ENCODE measurements at places on chromosomes 2 and 18.

GRCh38 chr2:28481905-28482304, 14.0 kb upstream of the PLB1 start:
- DNase-seq = no peak

- no peak for DNase-seq
Observed at GRCh38 chr2:219279916-219280516, 850 bp downstream of the DNAJB2 start.

- DNase-seq = no peak
Observed at GRCh38 chr2:99682275-99683060, 192.7 kb upstream of the REV1 start.

DNA sequence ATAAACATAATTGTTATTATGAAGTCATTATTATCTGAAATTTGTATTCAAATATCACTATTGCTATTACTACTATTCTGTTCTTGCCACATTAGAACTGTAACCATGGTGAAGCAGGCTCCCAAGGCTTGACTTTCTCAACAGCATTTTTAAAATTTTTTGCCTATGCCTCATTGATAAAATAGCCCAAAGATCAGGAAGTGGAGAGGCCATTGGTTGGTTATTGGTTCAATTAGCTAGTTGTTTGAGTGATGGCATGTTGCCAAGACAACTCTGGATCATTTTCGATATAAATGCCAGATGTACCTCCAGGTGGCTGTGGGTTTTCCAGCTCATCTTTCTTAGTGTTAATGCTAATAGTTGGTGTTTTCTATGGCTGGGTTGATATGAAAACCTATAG, 513.5 kb downstream of the TRIB2 start:
- DNase-seq = peak; percentile 14

DNA sequence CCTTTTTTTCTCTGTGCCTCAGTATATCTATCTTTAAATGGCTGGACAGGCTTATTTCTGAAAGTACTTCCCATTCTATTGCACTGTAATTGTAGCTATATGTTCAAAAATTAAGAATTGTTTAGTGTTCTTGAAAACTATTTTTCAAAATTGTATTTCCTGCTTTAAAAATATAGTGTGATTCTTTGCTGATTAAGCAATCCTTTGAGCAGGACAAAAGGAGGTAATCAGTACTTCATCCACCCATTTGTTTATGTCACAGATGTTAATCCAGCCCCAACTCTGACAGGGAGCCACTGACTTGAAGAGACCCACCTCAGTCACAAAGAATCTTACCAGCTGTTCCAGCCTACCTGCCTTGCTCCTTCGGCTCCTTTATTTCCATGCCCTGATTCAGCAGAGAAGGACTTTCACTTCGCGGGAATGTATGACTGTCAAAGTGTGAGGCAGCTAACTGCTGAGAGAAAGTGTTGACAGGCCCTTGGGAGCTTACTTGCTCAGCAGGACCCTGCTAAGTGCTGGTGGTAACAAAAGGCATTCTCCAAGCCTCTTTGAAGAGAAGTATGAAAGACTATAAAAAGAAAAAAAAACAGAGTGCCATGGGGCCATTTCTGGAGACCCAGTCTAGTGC, 393.3 kb upstream of the CYRIA start:
- DNase-seq = no peak

DNA sequence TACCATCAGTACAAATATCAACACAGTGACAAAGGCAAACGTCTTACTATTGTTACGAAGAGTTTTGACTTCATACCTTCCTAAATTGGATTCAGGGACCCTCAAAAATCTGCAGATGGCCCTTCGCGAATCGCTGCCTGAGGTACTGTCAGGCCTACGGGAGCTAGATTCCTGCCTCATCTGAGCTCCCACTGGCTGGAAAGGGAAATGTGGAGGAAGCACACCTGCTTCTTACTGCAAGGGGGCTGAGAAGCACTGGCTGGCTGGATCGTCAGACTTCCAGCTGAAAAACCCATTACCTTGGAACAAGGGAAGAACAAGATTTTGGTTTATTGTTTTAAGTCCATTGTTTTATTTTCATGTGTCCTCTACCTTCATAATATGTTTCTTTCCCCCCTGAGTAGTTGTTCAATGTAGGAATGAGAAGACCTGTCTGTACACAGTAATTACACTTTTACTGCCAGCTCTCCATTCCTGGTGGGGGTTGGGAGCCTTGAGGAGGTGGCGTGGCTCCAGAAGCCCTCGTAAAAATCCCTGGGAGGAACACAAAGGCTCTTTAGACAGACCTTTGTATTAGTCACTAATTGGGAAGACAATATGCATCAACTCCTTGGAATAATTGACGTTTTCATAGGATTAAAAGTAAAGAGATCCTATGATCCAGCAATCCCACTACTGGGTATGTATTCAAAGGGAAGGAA, 124.1 kb upstream of the NOSTRIN start:
- no peak for DNase-seq

DNA sequence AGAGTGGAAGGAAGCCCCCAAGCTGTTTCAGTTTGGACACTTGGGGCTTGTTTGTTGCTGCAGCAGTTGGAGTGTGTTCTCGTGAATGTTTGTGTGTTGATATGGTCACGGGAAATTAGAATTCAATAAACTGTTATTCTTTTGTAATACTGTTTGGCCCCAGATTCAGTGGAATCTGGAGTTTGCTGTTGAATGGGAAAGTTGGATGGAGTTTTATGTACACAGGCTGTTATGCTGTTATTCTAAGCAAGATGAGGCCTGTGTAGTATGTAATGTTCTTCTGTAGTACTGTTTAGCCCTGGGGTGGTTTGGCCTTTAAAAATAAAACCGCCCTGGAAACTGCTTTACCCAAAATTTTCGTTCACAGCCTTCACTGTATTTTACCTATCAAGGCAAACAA, 810.4 kb upstream of the HS6ST1 start:
- no peak for DNase-seq

DNA sequence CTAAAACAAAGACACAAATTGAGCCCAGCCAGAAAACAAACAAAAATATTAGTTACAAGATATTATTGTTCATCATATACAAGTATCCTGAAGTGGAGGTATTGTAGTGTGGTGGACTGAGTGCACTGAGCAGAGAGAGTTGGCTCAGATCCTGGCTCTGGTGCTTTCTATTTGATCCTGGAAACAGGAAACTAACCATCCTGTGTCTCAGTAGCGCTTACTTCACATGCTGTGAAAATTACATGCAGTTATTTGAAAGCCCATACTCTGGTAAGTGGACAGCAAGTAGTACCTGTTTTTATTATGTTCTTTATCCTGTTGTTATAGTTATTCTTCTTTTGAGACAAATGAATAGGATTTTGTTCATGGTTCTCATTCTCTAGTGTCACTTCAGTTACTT, 84.3 kb upstream of the CRIM1 start:
- DNase-seq = no peak

DNA sequence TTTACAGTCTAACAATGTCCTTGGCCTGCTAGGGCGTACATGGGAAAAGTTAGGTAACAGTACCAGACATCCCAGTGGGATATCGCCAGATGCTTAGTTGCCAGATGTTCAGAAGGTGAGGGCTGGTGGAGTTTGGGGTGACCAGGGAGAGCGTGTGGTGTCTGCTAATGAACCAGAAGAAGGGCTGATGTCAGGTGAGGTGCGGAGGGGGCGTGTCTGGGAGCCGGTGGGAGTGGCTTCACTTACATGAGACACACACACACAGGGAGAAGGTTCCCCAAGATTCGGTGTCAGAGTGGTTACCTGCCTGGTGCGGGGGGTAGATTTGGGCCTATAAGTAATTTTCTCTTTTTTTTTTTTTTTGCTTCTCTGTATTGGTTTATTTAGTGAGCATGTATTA, 12.2 kb downstream of the RAB31 start:
- DNase-seq = no peak

GRCh38 chr2:136117391-136117841, 533 bp downstream of the CXCR4 start:
- DNase-seq = no peak

- no peak for DNase-seq
Observed at GRCh38 chr2:178517496-178517895, 37.2 kb downstream of the PLEKHA3 start.

GRCh38 chr2:165633431-165633830, 160.6 kb downstream of the GALNT3 start:
- no peak for DNase-seq

DNA sequence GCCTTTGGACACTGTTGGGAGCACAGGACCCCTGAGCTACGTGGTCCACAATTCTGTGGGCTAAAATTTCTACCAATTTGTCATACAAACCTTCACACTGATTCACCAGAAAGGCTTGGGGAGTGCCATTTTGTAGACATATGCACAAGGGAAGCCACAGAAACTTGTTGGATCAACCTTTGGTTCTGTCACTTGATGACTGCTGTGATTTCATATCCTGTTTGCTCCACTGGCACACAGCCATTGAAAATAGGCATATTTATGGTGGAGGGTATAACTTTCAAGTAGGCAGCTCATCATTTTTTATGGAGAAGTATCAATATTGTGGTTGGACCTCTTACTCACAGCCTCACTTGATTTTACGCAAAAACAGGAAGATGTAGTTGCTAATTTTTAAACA, 10.5 kb downstream of the NAPG start:
- DNase-seq = no peak

- DNase-seq = no peak
Observed at GRCh38 chr2:79714283-79714682, 201.4 kb downstream of the CTNNA2 start.

GRCh38 chr2:200856806-200857205, 7.7 kb downstream of the CLK1 start:
- DNase-seq = no peak

DNA sequence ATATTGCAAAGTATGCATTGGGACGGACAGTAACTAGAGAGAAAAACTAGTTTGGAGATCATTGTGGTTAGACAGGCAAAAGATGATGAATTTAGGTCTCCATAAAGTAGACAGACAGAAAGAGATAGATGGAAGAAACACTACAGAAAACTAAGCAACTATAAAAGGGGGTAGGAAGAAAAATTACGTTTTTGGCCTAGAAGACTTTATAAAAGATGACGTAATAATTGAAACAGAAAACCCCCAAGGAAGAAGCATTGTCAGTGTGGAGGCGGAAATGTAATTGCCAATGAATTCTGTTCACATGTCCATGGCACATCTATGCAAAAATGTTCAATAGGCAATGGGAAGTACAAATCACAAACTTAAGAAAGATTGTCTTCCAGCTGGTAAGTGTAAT, 1211.5 kb upstream of the ZEB2 start:
- no peak for DNase-seq

DNA sequence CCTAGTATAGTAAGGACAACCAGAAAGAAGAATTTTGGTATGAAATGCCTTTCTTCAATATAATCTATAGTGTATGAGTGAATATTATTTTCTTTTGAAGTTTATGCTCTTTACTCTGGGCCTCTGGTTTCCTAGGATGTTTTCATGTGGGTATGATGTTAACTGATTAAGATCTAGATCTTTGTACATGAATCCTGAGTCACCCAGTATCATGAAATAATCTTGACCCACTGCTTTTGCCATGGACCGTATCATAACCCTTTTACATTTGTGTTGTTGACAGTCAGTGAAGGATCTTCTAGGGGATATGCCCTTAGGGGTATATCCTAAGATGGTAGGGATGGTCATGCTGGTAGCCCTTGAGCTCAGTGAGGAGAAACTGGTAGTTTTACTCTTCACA, 100.3 kb downstream of the RAB3GAP1 start:
- DNase-seq = no peak

- DNase-seq = no peak
Observed at GRCh38 chr2:238183821-238184220, 19.7 kb downstream of the ILKAP start.

DNA sequence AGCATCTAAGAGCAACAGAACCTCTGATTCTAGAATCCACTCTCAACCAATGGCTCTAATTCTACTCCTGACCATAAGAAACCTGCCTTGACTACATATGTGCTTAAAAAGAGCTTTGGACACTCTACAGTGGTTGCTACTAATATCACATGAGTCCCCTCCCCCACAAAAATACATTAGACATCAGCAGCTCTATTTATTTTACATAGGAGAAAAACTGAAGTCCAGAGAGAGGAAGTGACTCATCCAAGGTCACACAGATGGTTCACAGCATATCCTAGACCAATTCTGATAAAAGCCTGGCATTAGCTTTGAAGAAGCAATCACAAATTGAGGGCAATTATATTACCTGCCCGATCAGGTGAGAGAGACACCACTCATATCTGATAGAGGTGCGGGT, 49.8 kb downstream of the ALK start:
- DNase-seq = no peak

- DNase-seq = no peak
Observed at GRCh38 chr2:76311728-76312127, 601.0 kb upstream of the GCFC2 start.

DNA sequence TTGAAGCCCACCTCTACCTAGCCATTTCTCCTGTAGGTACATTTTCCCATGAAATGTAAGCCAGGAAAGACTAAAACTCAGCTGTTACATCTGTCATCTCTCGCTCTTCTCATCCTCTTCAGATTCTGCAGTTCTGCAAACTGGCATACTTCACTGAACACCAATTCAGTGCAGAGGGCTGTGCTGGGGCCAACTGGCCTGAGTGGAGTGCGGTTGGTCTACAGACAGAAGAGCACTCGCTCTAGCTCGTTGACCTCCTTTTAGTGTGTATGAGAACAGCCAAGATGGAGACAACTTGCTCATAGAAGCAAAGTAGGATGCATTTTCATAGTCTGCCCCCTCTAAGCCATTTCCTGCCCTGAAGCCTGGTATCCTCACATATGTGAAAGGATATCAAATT, 862.6 kb downstream of the BCL11A start:
- DNase-seq = no peak

GRCh38 chr2:7588295-7588694, 671.1 kb downstream of the RNF144A start:
- no peak for DNase-seq

- DNase-seq = no peak
Observed at GRCh38 chr2:138333121-138333520, 168.4 kb upstream of the SPOPL start.

GRCh38 chr2:19651466-19651865, 250.3 kb downstream of the TTC32 start:
- DNase-seq = no peak

- DNase-seq = no peak
Observed at GRCh38 chr2:121236650-121237180, 48.3 kb downstream of the TFCP2L1 start.

- peak; percentile 88 for DNase-seq
Observed at GRCh38 chr2:43221763-43222474, 4.5 kb downstream of the ZFP36L2 start.

DNA sequence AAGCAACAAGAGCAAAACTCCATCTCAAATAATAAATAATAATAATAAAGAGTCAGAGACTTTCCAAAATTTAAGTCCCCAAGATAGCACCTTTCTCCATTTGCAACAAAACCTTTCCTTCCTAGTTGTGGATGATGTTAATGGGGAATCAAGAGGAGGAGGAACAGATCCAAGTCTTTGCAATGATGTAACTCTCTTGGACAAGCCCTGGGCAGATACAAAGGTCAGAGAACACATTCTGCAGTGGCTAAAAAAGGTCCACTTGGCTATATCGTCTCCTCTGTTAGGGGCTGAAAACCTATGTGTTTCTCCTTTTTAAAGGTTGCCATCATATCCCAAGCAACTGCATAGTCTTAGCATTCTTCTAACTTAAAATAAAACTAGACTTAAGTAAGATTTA, 151.1 kb downstream of the TMEM163 start:
- DNase-seq = no peak

Measured in non-pigmented ciliary epithelial cell (primary cell).